ENCODE measurements at places on chromosomes 2 and 18.

DNA sequence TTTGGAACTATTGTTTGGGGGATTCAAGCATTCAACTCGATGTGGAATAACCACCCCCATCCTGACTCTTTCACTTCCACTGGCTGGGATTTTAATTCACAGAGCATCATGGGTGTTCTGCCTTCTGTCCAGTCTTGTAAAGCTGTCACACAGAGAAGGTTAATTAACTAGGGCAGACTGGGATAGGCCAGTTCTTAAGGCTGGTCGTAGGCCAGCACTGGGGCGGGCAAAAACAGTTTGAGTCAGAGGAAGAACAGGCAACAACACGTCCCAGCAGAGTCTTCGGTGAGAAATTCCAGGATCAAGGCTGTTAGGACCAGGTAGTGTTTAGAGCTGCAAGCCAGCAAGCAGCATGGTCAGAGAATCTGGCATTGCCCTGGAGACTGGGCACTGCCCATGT lies 4.0 kb upstream of the RNF152 start:
- DNase-seq: no peak

DNA sequence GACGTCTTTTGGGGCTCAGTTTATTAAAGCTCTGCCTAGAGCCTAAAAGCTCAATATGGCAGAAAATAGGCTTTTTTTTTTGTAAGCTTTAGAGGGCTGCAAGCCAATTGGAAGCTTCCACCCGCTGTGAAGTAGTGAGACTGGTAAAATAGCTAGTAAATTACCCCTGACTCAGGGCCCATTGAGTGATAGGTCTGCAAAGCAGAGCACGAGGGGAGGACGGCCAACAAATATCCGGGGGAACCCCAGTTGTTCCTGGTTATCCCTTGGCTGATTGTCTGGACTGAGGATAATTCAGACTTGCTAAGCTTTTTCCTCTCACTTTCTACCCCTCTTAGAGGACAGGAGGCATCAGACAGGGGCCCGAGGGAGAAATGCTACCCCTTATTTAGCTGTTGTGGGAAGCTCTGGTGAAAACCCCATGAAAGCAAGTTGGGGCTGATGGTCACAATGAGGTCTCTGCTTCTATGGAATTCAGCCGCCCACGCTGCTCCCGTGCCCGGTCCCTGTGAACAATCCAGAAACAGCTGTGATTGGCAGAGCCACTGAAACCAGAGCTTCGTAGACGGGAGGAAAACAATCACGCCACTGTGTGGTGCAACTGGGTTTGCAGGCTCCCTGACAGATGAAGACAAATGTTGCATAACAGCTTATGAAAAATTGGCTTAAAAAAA lies 141.9 kb upstream of the LGALSL start:
- DNase-seq: no peak

DNA sequence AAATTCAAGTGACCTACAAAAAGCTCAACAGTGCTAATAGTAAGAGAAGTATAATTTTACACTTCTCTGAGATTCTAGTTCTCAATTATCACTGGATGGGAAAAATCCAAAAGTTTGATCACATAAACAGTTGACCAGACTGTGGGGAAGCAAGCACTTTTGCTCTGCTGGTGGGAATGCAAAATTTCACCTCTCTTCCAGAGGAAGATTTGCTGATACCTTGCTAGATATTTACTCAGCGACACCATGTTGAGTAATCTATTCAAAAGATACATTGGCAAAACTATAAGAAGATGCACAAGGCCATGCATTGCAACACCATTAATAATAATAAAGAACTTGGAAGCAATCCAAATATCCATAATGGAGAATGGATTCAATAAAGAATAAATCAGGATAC lies 204.4 kb downstream of the MREG start:
- DNase-seq: no peak

- DNase-seq: no peak
Measured at GRCh38 chr2:24621779-24622538, 130.9 kb downstream of the NCOA1 start.

- peak; percentile 85 for DNase-seq
Measured at GRCh38 chr2:49973917-49974368, 819.6 kb upstream of the FSHR start.
